ENCODE measurements at places on chromosomes 3 and 15. TPM values are rescaled to one million over a fixed set of nuclear protein-coding genes. Genes with fewer than 3 reads are reported as not detected.

DNA sequence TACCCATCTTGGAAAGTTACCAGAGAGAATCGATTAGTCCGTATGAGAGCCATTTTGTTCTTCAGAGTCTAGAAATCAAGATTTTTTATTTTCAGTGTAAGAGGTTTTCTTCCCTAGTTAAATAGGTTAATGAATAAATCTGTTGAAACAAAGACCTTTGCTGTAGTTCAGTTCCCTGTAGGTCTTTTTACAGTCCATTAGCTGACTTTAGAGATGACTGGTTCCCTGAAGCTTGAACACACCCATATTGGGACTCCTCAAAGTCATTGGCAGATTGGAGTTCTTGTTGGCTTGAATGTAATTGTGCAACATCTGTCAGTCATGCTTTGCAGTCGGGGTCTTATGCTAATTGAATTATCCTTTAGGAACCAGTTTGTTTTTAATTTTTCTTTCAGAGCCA lies 45.3 kb downstream of the SEMA6D start:
- DNase-seq = no peak

DNA sequence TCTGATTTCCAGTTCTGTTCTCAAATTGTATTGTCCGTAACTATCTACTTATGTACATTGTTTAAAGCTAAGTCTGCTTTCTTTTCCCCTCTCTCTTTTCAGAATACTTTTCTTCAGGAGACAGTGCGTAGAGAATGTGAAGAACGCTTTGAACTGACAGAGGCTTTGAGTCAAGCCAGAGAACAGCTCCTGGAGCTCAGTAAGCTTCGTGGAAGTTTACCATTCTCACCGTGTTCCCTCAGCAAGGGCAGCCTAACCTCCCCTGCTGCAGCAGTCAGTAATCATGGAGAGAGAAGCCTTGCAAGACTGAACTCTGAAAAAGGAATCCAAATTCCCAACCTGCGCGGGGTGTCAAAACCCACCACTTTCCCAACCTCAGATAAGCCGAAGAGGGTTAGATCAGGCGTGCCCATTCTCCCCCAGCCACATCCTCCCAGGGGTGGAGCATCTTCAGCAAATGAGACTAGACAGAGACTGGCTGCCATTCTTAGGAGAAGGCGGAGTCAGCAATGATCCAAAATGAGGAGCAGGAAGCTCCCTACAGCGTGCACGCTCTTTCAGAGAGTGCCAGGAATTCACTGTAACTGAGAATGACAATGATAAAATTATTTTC lies 114.6 kb downstream of the CCNL1 start:
- peak; percentile 32 for DNase-seq

DNA sequence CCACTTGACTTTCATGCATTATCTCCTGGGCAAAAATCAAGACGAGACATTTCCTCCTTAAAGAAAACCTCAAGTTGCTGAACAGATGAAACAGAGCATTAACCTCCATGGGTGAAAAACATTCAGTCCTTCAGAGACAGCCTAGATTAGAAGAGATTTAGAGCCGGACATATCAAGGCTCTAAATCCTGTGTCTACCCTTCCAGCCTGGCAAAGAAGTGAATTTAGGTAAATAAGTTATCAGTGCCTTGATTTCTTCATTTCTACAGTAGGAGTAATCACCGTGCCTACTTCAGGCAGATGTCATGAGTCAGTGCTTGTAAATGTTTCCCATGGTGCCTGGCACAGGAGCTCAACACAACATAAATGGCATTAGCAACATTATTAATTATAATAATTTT lies 159.3 kb upstream of the PRICKLE2 start:
- no peak for DNase-seq

GRCh38 chr3:150068440-150069153 lies 97.9 kb upstream of the PFN2 start:
- DNase-seq = no peak

- DNase-seq = peak; percentile 37
Measured at GRCh38 chr3:26623419-26624208, 1.0 kb downstream of the LRRC3B start.

- DNase-seq = no peak
Measured at GRCh38 chr3:162141272-162141791, 644.7 kb downstream of the OTOL1 start.

DNA sequence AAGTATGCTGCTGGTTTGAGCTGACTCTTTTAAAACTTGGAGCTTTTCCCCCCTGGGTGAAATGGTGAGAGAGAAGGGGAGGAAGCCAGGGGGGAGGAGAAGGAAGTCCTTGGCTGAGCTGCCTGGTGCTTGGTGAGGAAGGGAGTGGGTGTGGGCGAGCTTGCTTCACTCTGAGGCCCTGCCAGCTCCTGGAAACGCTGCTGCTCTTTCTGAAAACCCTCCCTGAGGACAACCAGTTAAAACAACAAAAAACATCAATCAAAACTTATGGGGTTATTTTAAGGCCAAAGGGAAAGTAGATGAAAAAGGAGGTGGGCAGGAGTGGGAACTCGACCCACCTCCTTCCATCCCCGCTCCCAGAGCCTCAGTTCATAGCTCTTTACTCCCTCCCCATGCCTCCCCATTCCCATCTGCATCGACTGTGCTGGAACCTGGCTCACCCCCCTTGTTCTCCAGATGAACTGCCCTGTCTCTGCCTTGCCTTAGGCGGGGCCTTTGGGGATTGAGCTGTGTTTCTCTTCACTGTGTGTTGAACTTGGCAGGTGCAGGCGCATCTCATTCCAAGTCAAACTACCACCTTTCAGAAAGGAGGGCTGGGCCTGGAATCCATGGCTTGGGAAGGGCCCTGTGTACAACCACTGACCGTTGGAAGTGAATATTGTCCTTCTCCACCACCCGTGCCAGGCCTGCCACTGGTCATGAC lies 166.1 kb downstream of the ZNF621 start:
- peak; percentile 88 for DNase-seq

- DNase-seq = no peak
Measured at GRCh38 chr3:82627733-82628132, 866.3 kb upstream of the GBE1 start.

GRCh38 chr3:139099968-139100817 lies 55.5 kb upstream of the PRR23C start:
- no peak for DNase-seq

GRCh38 chr3:126456211-126456610 lies 19.5 kb downstream of the ZXDC start:
- DNase-seq = no peak

The TEX55 gene
- polyA plus RNA-seq = not detected

The PTX3 gene
- 4.6 TPM for polyA plus RNA-seq

Data from stomach (tissue), 19 donors.